ENCODE measurements at places on chromosomes 16 and 17.

- no peak for DNase-seq
Observed at GRCh38 chr16:49280841-49281371, 732 bp downstream of the CBLN1 start.

GRCh38 chr17:79339321-79339720 lies 264.7 kb downstream of the ENGASE start:
- no peak for DNase-seq

- no peak for DNase-seq
Observed at GRCh38 chr16:1069154-1069553, 3.4 kb upstream of the SSTR5 start.

- DNase-seq, result no peak
Observed at GRCh38 chr17:9370467-9370866, 205.2 kb downstream of the STX8 start.

DNA sequence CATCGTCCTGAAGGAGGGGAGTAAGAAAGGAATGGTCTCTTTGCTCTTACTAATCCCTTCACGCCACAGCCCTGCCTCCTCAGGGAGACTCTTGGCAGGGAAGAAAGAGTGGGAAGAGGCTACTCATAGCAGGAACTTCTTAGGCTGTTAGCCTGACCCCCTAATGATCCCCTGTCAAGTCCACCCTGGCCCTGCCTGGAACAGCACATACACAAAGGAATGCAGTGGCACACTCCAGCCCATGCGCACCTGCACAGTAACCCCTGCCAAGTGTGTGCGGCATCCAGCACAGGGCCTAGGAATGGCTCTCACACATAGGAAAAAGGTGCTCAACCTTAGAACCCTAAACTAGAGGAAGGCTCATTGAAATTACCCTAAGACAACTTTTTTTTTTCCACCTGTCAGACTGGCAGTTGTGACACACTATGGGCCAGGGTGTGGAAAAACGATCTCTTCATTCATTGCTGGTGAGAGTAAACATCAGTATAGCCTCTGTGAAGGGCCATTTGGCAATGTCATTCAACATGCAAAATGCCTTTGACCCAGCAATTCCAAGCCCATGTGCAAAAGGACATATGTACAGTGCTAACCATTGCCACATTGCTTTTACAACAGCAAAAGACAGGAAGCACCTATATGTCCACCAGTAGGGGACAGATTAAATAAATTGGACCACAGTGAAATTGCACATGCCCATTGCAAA lies 50.1 kb downstream of the PIMREG start:
- no peak for DNase-seq

DNA sequence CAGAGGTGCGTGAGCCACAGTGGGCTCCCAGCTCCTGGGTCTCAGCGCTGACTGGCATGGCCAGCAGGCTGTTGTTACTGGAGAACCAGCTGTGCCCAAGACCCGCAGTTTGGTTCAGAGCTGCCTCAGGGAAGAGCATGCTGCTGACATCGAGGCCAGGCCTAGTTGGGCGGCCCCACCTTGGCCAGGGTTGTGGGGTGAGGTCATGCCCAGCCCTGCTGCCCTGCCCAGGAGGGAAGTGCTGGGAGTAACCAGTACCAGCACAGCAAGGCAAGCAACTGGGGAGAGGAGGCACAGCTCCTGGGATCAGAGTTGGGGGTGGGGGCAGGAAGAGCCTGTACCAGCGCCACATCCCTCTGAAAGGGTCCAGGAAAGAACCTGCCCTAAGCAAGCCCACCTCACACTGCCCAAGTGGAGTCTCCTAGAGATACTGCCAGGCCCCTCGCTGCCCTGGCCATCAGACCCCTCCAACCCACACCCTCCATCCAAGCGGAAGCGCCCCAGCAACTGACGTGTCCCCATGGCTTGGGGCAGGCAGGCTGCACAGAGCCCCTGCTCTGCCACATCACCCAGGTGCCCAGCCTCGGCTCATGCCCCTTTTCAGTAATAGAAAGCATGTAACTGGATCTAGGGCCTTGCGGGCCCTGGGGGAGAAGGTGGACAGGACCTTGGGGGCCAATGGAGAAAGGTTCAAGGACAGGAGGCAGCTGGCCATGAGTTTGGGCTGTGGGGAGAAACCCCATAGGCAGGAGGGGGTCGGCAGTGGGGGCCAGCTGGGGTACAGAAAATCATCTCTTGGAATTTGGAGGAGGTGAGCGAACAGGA lies 990 bp downstream of the DOK4 start:
- no peak for DNase-seq

- DNase-seq, result no peak
Observed at GRCh38 chr16:64159976-64160375, 961.9 kb downstream of the CDH11 start.
